ENCODE measurements at places on chromosomes 5 and 9.

DNA sequence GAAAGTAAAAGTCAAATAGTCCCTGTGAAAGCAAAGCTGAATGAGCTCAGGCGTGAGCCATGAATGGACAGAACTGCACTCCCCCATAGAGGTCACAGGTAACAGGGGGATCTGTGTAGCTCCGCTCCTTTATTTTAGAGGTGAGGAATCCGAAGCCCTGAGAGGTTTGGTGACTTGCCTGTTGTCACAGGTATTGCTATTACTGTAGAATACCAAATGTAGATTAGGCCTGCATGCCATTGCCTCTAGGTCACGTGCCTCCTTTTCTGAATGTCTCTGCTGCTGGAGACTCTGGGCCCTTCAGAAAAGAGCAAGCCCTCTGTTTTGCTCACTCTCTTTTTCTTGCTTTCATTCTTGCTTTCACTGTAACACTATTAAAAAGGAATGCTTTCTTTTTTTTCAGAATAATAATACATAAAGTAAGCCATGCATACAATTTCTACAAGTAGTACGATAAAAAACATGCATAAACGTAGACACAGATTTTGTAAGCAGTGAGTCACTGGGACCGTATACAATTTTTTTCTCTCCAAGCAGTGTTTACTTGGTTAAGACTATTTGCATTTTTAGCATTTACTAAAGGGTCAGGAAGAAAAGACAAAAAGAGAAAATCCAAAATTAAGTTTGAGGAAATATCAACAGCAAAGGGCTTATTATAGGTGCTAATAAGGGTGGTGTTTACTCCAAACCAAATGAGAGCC, 568.7 kb upstream of the ADAMTS16 start:
- no peak for DNase-seq

DNA sequence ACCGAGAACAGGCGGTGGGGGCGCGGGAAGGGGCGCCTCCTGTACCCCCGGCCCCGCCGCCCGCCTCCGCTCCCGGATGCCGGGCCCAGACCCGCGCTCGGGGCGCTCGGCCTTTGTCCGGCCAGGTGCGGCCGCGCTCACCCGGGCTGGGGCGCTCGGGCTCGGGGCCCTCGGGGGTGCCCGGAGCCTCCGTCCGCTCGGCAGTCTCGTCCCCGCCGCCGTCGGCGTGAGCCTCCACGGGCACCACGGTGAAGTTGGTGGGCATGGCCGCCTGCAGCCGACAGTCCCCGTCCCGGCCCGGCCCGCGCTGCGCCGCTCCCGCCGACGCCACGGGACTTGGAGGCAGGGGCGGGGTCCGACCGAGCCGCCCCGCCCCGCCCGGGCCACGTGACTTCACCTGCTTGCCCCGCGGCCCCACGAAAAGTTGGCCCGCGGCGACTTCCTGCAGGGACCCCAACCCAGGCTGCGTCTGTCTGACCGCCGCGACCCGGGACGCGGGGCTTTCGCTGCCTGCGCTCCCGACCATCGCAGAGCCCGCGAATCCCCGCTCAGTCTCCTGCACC, at the start of gene SLC12A7:
SLC12A7 (minus strand) TSS at position 337 of the 563 bp plus-strand sequence; CDS start at position 265, 72 bp downstream.
- DNase-seq: peak; percentile 79

- DNase-seq: no peak
Measured at GRCh38 chr5:84729326-84729725, 344.6 kb upstream of the EDIL3 start.

GRCh38 chr9:137373611-137373980, 49.4 kb downstream of the EXD3 start:
- no peak for DNase-seq

DNA sequence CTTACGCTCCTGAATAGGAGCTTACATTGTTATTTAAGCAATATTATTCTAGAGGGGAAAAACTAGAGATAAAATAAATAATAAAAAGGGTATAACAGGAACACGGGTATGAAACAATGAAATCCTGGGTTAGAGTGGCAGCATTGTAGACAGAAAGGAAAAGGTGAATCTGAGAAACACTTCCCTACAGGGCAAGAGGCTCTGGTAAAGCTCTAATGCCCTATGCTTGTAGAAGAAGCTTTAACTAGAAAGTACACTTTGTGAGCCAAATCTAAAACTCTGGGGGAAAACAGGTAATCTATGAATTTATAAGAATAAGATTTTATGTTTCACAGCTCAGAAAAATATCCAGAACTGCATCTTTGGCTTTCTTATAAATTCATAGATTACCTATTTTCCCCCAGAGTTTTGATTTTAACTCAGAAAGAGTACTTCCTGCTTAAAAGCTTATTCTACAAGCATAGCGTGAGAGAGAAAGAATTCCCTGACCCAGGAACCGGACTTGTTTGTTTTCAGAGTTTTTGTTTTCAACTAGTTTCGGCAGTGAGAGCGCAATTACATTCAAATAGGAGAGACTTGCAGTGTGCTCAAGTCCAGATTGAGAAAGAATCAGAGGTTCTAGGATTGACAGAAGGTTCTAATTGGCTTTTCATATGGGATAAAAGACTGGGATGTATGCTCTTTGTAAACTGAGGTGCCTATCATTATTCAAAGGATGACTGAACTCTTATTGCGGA, 651.0 kb upstream of the RORB start:
- no peak for DNase-seq

DNA sequence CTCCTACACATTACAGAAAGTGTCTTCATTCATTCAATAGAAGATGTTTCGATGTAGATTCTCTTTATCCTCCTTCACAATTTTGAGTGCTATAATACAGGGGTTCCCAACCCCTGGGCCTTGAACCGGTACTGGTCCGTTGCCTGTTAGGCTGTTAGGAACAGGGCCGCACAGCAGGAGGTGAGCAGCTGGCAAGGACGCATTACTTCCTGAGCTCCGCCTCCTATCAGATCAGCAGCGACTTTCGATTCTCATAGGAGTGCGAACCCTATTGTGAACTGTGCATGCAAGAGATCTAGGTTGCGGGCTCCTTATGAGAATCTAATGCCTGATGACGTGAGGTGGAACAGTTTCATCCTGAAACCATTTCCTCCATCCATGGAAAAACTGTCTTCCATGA, 153.0 kb upstream of the SMC2 start:
- no peak for DNase-seq

DNA sequence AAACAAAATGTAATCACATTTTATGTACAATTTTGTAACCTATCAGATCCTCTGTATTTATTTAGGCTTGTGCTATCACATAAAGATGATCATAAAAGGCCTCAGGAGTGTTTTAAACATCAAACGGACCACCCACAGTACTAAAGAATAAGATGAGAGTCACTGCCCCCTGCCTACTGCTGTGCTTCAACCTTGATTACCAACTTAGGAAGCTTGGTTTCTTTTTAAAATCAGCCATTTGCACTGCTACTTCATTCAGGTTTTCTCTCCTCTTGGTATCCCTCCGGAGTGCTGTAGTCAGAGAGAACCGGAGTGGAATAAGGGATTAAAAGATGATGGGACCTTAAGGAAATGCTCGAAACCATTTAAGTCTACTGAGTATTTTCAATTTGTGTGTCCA, 6.9 kb downstream of the C7 start:
- no peak for DNase-seq

GRCh38 chr5:55406292-55406691, 98.5 kb downstream of the MTREX start:
- peak; percentile 46 for DNase-seq

GRCh38 chr9:92476962-92477361, 5.3 kb downstream of the ASPN start:
- DNase-seq: no peak

GRCh38 chr5:36691226-36691625, 84.8 kb downstream of the SLC1A3 start:
- DNase-seq: no peak

DNA sequence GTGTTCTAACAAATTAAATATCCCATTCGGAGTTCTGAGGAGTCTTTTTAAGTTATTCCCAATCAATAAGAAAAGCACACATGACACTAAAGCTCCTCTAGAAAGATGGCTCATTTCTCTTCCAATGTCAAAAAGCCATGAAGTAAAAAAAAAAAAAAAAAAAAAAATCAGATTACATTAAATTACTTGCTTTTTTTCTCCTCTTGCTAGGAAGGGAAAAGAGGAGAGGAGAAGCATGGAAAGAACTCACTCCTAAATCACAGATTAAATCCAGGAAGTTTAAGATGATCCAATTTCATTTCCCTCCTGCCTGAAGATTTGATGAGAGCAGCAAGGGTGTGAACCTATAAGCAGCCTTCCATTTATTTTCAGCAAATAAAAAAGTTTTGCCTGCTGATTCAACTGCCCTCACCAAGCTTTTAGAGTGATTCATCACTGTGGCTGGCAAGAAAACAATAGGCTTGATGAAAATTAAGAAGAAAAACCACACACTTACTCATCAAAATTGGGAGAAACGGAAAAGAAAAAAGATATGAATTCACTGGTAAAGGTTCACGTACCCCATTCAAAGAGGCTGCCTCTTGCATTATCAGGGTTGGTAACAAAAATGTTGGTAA, 19.7 kb downstream of the MYO10 start:
- no peak for DNase-seq

Data from NCI-H510A treated with DMSO at 0.1 percent for 48 hours (cell line).